ENCODE measurements at places on chromosomes 2 and 18. TPM values are rescaled to one million over a fixed set of nuclear protein-coding genes. Genes with fewer than 3 reads are reported as not detected.

Gene ORC4
- 40.6 TPM for total RNA-seq

Gene ARHGAP25
- 10.7 TPM for total RNA-seq

Gene FBXO48
- total RNA-seq, result 0.84 TPM

Gene CABLES1
- total RNA-seq, result 11.9 TPM

Gene GATA6
- total RNA-seq, result 3.8 TPM

Gene C1GALT1C1L
- total RNA-seq, result not detected

Gene LOXL3
- 0.94 TPM for total RNA-seq

Gene CFC1
- not detected for total RNA-seq

Gene C2orf15
- total RNA-seq, result not detected

Gene MAB21L4
- not detected for total RNA-seq

Gene G6PC2
- total RNA-seq, result not detected

Gene PROKR1
- not detected for total RNA-seq

Gene CYP20A1
- total RNA-seq, result 16.9 TPM

Gene CELF4
- total RNA-seq, result not detected

Gene PROM2
- under 0.01 TPM for total RNA-seq

Gene TUBA4A
- total RNA-seq, result 13.6 TPM

Gene GLI2
- 0.39 TPM for total RNA-seq

Gene PRSS56
- total RNA-seq, result not detected

Gene MOCOS
- 5.3 TPM for total RNA-seq

Gene SUMO1
- total RNA-seq, result 96.6 TPM

Gene RTP5
- total RNA-seq, result not detected

Gene ZNF396
- not detected for total RNA-seq

Gene CHST9
- not detected for total RNA-seq

Gene DSG4
- not detected for total RNA-seq

Gene DSG1
- total RNA-seq, result not detected

Gene MAPK4
- not detected for total RNA-seq

Gene RMDN2
- 1.00 TPM for total RNA-seq

Gene HOXD12
- total RNA-seq, result not detected

Gene GKN1
- not detected for total RNA-seq

Gene PASK
- 4.3 TPM for total RNA-seq

Gene ANKMY1
- 2.8 TPM for total RNA-seq

Gene MTIF2
- 27.0 TPM for total RNA-seq

Gene B3GNT2
- 24.0 TPM for total RNA-seq

Gene CXCR2
- total RNA-seq, result not detected

Gene ILKAP
- 25.6 TPM for total RNA-seq

Gene RELCH
- total RNA-seq, result 19.1 TPM

Gene MOGAT1
- not detected for total RNA-seq

Gene IGFBP2
- total RNA-seq, result 248 TPM

Gene MROH2A
- not detected for total RNA-seq

Gene OBSL1
- 2.8 TPM for total RNA-seq

Gene HMSD
- total RNA-seq, result not detected

Gene DNAH7
- total RNA-seq, result not detected

Gene KCNIP3
- 0.15 TPM for total RNA-seq

Gene CROCC2
- not detected for total RNA-seq

Gene SIX3
- not detected for total RNA-seq

Gene SERPINB12
- not detected for total RNA-seq

Gene GCA
- total RNA-seq, result 11.3 TPM

Gene INHBB
- 0.07 TPM for total RNA-seq

Gene SP140
- 0.20 TPM for total RNA-seq
